Liver (tissue), 10 donors: ENCODE measurements at places on chromosomes 12 and 14.

DNA sequence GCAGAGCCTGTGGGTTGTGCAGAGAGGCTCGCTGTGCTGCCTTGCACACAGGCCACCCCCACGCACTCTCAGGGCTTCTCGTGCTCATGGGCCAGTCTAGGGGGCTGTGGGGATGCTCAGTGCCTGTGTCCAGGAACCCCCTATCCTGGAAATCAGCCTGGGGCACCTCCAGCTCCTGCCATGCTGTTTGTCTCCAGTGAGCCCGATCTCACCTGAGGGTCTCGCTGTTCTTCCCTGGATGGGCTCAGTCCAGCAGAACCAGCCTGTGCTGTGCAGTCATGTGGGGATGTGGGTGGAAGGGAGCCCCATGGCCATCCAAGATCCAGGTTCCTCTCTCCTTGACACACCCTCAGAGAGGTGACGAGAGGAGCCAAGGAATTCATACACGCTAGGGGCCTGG lies 26.7 kb downstream of the SERPINA1 start:
- peak; percentile 16 for DNase-seq

DNA sequence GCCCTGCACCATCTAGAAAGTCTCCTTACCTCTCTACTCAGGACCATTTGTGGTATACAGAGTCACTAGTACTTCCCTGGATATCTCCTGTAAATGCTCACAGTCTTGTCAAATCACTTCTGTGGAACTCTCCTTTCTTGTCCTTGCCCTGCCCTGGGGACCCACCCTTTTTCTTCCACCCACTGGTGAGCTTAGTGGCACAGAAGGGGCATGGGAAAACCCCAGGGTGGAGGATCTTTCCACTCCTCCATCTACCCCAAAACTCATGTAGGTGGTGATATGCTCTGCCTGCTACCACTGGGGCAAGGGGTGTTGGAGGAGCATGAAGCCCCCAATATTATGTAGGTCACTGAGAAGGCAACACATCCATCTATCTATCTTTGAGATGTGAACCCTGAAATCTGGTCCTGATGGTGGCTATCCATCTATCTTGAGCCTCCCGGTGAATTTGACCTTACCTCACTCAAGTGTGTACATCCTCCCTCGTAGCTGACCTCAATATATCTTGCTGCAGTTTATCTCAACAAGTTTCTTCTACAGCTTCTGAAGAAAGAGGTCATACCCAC lies 943 bp downstream of the TESPA1 start:
- no peak for DNase-seq

DNA sequence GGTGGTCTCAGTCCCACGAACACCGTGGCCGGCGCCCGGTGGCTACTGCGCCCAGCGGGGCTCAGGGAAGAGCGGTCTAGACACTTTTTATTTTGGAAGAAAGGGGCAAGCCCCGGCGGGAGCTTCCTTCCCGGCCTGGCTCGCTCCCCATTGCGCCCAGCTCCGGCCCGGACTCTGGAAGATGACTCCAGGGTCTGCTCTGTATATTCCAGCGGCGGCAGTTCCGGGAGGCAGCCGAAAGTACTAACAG lies 225.1 kb upstream of the CRY1 start:
- no peak for DNase-seq

DNA sequence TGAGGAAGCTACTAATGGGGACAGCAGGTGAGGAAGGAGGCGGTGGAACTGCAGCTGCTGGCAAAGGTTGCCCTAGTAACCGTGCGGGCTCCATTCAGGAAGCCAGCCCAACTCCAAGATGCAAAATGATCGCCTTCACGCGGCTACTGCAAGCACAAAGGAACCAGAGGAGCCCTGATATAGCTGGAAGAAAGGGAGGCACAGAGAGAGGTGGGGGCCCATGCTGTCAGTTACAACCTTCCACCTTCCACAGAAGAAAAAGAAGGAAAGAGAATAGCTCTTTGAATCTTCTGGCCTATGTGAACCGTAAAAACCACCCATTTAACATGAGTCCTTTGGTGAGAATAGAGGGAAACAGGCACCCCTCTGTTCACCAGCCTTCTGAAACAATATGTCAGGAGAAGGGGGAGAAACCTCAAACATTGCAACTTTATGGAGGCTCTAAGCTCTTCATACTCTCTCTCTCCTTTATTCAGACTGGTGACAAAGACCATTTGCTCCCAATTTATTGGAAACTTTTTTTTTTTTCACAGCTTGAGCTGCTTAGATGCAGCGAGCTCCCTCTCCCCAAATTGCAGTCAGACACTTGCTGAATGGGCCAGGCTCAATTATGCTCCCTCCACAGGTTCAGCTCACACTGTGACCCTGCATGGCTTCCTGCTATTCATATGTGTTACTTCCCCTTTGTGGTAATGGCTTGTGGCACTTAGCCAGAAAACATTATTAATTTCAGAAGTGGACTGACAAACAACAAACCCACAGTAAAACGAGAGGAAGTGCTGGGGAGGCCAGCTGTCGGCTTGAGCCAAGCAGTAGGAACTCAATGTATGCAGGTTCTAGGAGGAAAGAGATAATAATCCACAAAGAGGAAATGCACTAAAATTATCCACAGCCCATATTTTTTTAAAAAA lies 6.2 kb downstream of the DUSP6 start:
- DNase-seq, result no peak

- DNase-seq, result no peak
Measured at GRCh38 chr12:108699955-108700563, 31.3 kb downstream of the CORO1C start.

DNA sequence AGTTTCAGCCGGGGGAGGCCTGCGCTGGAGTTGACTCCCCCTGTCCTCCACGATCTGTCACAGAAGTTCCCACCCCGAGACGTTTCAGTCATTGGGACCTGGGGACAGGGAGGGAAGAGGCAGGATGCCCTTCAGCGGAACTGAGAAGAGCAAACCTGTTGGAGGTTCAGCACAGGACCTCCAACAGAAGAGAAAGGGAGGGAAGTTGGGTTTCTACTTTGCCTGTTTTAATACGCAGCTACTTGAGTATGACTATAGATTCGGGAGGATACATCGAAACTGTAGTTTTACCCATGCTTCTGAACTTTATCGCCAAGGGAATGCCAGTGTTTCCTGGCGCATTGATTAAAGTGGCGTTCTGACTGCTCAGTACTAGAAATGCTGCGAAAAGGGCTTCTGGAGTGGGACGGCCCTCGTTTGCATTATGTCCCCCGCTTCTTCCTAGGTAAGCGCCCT lies 2.3 kb upstream of the DUSP6 start:
- no peak for DNase-seq

DNA sequence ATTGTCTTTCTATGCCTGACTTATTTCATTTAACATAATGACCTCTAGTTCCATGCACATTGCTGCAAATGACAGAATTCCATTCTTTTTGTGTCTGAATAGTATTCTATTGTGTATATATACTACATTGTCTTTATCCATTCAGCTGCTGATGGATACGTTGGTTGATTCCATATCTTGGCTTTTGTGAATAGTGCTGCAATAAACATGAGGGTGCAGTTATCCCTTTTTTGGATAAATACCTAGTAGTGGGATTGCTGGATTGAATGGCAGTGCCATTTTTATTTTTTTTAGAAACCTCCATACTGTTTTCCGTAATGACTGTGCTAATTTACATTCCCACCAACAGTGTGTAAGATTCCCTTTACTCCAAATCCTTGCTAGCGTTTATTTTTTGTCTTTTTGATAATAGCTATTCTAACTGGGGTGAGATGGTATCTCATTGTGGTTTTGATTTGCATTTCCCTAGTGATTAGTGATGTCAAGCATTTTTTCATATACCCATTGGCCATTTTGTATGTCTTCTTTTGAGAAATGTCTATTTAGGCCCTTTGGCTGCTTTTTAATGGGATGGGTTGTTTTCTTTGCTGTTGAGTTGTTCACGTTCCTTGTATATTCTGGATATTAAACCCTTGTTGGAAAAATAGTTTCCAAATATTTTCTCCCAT lies 2.3 kb downstream of the OAS2 start:
- no peak for DNase-seq

GRCh38 chr14:101353422-101353821 lies 207.9 kb upstream of the DIO3 start:
- DNase-seq, result no peak

- DNase-seq, result no peak
Measured at GRCh38 chr14:62505045-62505444, 540.2 kb downstream of the KCNH5 start.

- no peak for DNase-seq
Measured at GRCh38 chr14:88209273-88209672, 113.8 kb downstream of the KCNK10 start.

- DNase-seq, result no peak
Measured at GRCh38 chr12:30908722-30909348, 17.7 kb upstream of the TSPAN11 start.

- DNase-seq, result no peak
Measured at GRCh38 chr14:33271216-33271615, 332.5 kb downstream of the NPAS3 start.

DNA sequence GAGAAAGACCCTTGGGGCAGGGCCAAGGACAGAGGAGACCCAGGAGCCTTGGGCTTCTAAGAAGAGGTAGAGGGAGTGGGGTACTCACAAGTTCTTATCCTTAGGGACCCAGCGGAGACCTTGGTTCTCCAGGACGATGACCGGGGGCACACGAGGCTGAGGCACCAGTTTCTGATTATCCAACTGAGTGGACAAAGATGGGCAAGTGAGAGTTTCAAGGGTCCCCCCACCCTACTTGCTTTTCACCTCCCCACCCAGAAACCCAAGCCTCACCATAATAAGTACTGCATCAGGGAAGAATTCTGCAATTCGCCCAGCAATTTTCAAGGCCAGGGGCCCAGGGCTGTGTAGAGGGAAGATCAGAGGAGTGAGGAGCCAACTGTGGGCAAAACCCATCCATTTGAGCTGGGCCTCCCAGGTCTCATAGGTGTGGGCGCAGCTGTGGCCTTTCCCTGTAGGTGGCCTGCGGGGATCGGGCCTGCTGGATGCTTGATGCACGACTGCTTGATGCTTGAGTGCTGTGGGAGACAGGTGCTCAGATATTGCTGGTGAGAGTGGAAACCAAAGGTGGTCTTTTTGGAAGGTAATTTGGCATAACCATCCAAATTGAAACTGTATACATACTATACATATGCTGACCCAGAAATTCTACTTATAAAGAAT lies 2.0 kb downstream of the EMC9 start:
- DNase-seq, result no peak

DNA sequence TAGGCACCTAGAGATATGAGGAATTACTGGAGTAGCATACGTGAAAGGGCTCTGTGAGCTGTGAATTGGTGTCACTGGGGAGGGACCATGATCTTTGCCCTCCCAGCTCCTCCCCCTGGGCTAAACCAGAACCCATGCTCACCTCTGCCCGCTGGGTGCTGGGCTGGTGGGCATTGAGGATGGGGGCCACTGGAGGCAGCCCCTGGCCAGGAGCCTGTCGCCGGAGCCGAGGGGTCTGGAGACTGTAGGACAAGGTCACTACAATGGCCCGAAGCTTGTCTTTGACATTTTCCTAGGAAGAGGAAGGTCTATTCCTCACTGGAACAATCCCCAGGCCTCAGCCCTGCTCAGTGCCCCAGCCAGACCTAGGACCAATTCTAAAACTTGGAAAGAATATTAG lies 11.6 kb downstream of the ITGA7 start:
- DNase-seq, result no peak

GRCh38 chr12:109329686-109330085 lies 18.0 kb upstream of the MYO1H start:
- DNase-seq, result no peak

GRCh38 chr12:90851800-90852718 lies 102.9 kb downstream of the CCER1 start:
- no peak for DNase-seq

DNA sequence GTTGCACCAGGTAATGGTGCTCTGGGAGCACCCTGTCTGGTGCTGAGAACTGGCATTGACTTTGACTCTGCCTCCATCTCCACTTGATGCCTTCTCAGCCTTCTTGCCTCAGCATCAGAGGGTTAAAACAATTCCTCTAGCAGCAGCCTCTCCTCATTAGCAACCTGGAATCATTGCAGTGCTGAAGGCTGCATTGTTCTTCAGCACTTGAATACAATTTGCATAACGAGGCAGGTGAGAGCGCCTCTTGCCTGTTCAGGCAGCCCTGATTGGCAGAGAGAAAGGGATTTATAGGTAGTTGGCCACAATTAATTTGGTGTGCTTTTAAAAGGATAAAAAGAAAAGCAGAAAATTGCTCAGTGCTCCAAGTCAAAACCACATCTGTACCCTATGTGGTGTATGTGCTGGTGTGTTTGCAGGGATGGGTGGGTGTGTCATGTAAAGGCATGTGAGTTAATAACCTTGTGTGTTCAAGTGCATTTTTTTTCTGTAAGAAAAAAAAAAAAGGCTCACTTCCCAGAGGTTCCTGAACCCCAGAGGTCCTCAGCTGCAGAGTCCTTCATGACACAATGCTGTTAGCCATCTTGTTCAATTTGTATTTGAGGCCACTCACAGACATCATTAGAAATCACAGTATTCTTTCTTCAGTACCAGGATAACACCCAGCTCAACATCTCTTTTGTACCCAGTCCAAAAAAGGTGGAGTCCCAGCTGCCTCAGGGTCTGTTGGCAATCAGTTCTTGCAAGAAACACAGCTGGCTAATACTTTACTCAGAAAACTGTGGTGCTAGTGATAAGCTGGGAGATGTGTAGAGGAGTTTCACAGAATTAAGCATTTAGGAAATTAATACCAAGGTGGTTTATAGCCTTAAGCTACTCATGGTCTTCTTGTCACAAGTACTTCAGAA lies 385.6 kb downstream of the GRIN2B start:
- no peak for DNase-seq

GRCh38 chr12:46660276-46660675 lies 165.5 kb downstream of the SLC38A4 start:
- DNase-seq, result no peak

DNA sequence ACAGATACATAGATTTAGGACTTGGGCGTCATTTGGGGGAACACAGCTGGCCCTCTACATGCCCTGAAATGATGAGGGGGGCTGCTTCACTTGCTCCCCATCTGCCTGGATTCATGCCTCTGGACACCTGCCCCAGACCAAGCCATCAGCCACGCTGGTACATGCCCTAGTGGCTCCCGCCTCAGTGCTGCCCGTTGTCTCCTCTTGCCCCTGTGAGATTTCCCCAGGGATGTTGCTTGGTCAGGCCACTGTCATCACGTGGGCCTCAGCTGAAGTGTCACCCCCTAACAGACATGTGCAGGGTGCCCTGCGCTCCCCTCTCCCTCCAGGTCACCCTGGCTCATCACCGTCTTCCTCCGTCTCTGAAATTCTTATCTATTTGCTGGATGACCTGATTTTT lies 157.5 kb downstream of the PIWIL1 start:
- no peak for DNase-seq

DNA sequence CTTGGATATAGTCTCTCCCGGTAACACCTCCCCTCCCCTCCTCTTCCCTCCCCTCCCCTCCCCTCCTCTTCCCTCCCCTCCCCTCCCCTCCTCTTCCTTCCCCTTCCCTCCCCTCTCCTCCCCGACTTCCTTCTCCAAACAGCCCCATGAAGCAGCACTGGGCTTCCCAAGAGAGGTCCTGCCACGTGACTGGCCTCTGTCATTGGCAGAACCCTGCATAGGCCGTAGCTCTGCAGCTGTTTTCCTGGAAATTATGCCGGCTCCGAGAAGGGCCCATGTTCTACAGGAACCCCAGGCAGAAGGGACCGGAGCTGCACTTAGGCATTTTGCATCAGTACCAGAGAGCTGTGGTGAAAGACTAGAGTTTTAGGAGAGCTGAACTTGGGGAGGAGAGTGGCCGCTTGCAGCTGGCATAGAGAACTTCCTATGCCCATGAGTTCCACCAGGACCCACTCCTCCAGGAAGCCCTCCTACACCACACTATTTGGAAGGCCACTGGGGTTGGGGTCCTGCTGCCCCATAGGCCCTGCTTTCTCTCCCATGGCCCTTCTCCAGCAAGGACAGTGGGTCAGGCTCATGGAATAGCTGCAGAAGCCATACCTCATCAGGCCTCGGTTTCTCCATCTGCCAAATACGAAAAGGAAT lies 5.1 kb upstream of the TNFAIP2 start:
- DNase-seq, result no peak

- no peak for DNase-seq
Measured at GRCh38 chr12:121223292-121224285, 13.7 kb downstream of the P2RX4 start.
